Posterior cingulate gyrus (tissue), 11 donors: ENCODE measurements at places on chromosomes 6 and 20.
A peak's percentile ranks its signal among the peaks of the same experiment; 100 is the strongest.

DNA sequence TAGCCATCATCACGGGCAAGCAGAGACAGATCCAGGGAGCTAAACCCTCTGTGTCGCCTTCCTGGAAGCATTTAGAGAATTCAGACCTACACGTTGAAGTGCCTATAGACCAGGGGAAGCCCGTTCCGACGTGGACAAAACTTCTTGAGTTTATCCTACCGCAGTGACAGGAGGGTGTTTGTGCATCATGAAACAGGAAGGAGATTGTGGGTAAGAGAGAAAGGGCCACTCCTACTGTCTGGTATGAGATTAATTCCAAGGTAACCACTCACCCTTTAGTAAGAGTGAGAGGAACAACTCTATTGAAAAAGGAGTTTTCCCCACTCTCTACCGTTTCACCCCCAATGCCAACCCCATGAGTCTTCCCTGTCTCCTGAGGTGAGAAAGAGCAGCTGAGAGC, 133.7 kb downstream of the TFAP2C start:
- no peak for DNase-seq

DNA sequence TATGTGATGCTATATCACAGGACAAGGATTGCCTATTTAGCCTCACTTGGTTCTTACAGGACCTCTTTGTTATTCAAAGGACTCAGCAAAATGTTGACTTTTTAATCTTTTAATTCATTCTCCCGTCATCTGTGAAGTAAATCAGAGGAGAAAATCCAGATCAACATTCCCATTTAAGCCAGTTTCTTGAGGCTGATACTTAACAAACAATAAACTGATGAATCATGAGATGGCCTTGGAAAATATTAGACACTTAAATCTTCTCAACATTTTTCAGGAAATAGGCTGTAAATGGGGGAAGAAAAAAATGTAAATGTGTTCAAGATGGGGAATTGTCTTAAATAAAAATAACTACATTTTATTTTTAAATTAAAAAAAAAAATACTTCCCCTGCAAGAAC, 55.9 kb upstream of the UBR2 start:
- no peak for DNase-seq

DNA sequence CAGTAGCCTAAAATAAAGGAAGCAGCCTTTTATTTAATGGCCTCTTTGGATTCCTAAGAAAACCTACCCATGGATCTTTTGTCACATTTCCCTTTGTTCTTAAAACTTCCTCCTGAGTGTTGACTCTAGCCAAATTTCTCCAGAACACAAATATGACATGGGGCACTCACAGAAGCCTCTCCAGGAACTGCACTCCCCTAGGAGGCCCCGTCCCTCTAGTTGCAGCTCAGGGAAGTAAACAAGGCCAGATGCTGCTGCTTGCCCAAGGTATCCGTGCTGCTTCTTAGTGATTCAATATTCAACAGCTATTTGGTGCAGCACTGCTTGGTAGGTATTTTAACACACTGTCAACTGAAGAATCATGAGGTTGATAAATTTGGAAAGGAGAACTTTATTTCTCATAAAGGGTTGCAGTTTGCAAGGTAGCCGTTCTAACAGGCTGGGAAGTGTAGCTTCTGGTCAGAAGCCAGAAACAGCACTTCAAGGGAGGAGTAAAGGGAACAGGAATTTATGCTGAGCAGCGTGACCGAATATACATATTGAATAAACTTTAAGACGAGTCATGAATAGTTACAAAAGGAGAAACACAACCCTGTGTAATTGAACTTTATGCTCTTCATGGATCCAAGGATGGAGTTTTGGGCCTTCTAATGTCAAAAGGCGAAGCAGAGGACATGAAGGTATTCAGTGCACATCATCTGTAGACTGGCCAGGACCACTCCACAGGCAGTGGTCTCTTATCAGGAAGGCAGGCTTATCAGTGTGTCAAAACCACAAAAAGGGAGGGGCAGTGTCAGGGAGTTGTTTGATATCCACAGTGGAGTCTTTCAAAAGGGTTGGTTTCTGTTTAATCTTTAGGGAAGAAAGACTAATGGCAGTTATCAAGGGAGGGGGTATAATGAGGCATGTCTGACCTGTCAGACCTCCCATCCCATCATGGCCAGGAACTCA, 63.3 kb downstream of the CD24 start:
- DNase-seq: no peak

- DNase-seq: no peak
Measured at GRCh38 chr20:16488616-16489015, 84.6 kb downstream of the KIF16B start.

- no peak for DNase-seq
Measured at GRCh38 chr6:7706269-7706668, 19.6 kb upstream of the BMP6 start.

- DNase-seq: no peak
Measured at GRCh38 chr6:37615564-37616340, 81.9 kb downstream of the MDGA1 start.

DNA sequence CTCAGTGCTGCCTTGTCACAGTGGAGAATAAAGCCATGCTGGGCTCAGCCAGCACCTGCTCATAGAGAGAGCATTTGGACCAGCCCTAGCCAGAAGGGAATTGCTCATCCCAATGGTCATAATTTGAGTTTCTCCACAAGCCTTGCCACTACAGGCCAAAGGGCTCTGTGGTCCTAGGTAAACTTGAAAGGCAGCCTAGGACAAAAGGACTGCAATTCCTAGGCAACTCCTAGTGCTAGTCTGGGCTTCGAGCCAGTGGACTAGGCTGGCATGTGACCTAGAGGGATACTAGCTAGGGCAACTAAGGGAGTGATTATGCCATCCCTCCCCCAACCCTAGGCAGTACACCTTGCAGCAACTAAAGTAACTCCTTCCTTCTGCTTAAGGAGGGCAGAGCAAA, 516.2 kb downstream of the BCKDHB start:
- DNase-seq: no peak

DNA sequence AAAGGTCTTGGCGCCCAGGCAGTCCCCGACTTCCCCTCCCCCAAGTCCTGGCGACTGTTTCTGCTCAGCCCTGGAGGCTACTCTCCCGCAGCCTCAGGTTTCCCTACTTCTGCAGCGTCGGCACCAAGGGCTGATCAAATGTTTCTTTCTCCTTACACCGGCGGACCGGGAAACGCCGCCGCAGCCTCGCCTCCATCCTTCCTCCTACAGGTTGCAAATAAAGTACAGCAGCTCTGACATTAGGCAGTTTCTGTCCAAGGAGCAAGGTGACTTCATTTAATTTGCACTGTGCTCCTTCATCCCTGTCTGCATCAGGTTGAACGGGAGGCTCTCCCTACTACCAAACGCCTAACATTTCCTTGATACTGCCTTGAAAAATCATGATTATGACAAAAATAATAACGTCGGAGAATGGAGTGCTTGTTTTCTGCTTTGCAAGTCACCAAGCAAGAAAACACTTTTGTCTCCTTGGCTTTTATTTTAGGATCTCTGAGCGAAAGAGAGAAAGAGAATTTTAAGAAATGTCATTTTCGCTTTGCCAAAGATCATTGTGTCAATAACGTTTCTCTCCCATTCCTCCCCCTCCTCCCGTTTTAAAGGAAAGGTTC, 1.0 kb downstream of the CLIC5 start:
- no peak for DNase-seq

GRCh38 chr20:32480371-32481241, 104.5 kb downstream of the NOL4L start:
- no peak for DNase-seq

DNA sequence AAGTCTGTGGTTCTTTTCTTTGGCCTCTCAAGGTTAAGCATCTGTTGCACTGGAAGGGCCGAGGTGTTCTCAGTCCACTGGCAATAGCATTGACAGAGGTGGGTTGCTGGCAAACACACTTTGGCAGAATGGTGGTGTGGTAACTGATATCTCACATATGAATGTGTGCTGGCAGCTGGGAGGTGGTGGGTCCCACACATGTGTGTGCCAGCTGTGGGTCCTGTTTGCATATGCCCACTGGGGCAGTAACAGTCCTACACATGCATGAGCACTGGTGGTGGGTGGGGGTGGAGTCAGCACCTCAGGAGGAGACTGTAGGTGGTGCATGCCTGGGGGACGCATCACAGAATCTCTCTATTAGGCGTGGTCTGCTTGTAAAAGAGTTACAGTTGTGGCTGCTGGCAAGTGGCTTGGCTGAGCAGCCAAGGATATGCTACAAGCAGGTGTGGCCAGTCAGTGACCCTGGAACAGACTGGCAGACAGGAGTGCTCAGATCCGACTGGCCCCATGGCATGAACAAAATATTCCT, 934.3 kb downstream of the GRIK2 start:
- DNase-seq: no peak

GRCh38 chr6:70118670-70119069, 184.2 kb downstream of the COL9A1 start:
- DNase-seq: no peak

DNA sequence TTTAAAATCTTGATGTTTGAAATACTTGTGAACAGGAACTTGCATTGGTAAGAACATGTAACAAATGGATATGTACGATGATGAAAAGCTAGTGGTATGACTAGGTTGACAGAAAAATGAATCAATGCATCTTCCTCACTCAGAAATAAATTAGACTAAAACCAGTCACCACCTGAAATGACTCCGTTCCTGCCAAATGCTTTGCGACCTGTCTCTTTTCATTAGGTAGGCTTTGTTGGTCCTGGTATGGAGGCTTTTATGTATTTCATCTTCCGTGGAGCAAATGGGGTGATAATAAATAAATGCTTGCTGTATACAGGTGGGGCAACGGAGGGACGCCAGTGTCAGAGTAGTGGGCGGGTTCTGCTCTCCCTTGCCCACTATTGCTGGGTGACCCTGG, 17.1 kb upstream of the ULBP3 start:
- DNase-seq: no peak

- no peak for DNase-seq
Measured at GRCh38 chr6:116099036-116099435, 1.6 kb upstream of the NT5DC1 start.

- DNase-seq: peak; percentile 73
Measured at GRCh38 chr6:44223319-44224028, at the start of gene SLC29A1. Gene SLC29A1 (plus strand): TSS chr6:44223595. CDS start chr6:44227314, 3,719 bp downstream.

GRCh38 chr6:45394586-45395095, 16.9 kb upstream of the SUPT3H start:
- DNase-seq: no peak

DNA sequence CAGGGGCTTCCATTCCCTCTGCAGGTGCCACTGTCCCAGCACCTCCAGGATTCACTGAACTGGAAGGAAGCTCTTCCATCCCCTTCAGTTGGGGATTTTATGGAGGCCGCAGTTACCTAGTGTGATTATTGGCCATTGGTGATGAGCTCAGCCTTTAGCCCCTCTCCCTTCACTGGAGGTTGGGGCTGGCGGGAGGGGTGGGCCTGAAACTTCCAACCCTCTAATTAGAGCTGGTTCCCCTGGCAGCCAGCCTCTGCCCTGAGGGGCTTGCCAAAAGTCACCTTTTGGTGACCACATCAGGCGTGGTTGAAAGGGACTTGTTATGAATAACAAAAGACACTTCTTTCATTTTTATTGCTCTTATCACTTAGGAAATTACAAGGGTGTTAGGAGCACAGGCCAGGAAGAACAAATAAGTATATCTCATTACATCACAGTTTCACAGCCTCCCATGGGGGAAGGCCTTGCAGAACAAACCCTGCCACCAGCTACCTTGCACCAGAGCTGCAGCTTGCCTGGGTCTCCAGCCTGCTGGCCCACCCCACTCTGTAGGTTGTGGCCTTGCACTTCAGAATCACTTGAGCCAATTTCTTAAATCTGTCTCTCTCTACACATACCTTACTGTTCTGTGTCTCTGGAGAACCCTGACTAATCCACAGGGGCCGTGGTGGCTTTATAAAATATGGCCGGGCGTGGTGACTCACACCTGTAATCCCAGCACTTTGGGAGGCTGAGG, 5.0 kb downstream of the PYGB start:
- DNase-seq: no peak

GRCh38 chr20:47857187-47857568, 71.9 kb upstream of the SULF2 start:
- peak; percentile 63 for DNase-seq

DNA sequence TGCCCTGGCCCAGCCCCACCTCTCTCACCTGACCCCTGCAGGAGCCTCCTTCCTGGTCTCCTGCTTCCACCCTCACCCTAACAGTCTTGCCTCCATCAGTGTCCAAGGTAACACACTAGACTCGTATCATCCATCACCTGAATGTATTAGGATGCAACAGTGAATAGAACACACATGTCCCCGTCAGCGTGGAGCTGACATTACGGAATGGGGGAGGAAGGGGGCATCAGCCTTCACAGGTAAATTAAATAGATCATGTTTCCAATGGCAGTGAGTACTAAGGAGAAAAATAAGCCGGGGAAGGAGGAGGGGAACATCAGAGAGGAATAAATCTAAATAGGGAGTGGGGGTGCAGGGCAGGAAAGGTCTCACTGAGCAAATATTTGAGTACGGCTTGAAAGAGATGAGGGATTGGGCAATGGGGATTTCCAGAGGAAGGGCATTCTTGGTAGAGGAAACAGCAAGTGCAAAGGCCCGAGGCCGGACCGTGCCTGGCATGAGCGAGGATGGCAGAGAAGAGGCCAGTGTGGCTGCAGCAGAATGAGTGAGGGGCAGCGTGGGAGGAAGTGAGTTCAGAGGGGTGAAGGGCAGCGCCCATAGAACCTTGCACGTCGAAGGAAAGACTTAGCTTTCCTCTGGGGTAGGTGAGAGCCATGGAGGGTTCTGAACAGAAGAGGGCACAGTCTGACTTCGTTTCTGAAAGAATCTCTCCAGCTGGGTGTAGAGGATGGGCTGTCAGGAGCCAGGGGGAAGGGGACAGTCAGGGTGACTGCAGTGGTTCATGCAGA, 110.1 kb upstream of the PTPN1 start:
- peak; percentile 41 for DNase-seq

GRCh38 chr6:68852791-68853190, 217.7 kb downstream of the ADGRB3 start:
- no peak for DNase-seq

DNA sequence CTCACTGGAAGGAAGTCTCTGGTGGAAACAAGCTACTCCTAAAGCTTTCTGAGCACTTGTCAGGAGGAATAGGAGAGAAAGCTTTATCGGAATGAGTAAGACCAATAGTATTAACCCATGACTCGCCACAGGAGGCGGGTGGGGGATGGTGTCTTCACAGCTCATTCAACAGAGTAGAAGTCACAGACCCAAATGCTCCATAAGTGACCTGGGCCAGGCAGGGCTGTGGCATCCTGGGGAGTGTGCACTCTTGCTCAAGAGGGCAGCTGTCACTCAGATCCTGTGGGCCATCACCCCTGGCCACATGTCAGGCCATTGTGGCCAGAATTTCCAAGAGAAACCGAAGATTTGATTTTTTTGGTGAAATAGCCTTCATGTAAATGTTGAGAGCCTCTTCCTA, 116.0 kb downstream of the SYCP2 start:
- DNase-seq: no peak

- DNase-seq: no peak
Measured at GRCh38 chr20:32807706-32808105, 12.0 kb upstream of the MAPRE1 start.

GRCh38 chr6:34056305-34057108, 89.4 kb downstream of the GRM4 start:
- DNase-seq: no peak

DNA sequence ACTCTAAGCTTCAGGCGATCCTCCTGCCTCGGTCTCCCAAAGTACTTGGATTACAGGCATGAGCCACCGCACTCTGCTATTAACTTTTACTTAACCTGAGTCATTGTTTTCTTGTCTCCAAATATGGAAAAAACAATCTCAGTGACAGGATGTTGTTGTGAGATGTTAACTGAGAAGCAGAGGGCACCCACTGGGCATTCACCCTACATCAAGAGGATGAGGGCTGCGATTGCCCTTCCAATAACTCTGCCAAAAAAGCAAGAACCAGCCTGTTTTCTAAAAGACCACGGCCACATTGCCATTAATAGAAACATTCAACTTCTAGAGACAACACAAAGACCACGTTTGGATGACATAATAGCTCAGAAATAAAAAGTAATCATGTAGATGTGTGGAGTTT, 107.6 kb upstream of the SGK1 start:
- DNase-seq: no peak

- DNase-seq: no peak
Measured at GRCh38 chr6:40485300-40485699, 101.9 kb downstream of the LRFN2 start.
